ENCODE measurements at places on chromosomes 6 and 20. TPM values are rescaled to one million over a fixed set of nuclear protein-coding genes. Genes with fewer than 3 reads are reported as not detected.

DNA sequence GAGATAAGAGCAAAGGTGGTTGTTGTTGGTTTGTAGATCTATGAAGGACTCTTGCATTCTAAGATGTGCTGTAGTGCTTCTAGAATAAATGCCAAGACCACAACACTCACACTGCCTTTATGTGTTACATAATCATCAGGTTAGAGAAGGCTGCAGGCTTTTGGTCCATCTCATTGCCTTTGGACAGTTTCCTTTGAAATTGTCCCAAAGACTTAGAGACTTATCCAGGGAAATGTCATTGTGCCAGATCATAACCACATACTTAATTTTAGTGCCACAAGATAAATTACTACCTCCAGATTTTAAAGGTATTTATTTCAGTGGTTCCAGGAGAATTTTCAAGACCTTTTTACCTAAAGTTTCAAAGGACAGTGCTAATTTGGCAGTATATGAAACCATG lies 666.6 kb upstream of the CITED2 start:
- DNase-seq = no peak

DNA sequence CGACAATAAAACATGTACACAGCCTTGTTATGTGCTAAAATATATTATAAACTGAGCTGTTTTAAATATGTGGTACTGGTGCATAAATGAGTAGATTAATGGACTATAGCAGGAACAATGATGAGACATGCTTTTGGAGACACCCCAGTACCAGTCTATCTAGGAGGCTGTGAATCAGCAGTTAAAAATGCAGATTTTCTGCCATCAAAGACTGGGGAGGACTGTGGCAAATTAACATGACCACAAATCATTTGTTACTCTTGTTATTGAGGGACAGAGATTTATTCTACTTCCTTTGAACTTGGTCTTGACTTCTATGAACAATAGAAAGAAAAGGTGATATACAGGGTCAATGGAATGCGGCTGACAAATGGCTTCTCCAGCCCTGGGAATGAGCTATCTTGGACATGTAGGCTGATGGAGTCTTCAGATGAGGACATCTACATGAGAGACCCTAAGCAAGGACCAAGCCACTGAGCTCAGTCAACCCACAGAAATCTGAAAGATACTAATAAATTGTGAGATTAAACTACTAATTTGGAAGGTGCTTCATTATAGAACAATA lies 551.7 kb upstream of the GJE1 start:
- DNase-seq = no peak

DNA sequence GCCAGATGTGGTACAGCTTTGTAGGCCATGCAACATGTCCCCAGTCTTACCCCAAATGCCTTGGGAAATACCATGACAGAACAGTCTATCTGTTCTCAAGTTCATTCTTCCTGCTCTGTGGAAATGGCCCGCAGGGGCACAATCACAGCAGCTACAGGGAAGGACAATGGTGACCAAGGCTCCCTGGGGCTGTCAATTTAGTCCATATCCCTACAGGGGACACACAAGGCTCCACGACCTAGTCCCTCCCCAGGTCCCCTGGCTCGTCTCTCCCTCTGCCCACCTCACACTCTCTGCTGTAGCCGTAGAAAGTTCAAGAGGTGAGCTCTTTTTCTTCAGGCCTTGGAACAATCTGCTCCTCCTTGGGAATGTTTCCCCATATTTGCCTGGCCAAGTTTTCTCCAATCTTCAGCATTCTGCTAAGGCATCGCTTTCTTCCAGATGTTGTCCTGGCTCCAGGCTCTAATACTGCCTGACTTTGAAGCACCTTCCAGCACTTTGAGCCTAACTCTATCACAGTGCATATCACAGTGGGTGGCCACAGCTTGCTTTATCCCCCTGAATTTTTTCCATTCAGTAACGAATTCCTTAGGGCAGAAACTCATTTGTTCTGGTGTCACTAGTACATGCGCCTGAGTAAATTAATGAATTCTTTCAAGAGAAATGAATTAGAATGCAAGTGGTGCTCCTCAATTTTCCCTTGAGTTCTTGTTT lies 92.6 kb downstream of the MAP3K7 start:
- no peak for DNase-seq

OTOR gene
- total RNA-seq = not detected

PTCHD4 gene
- not detected for total RNA-seq

- peak; percentile 26 for DNase-seq
Measured at GRCh38 chr20:59667131-59667530, 62.8 kb downstream of the PHACTR3 start.

GRCh38 chr6:153758516-153758915 lies 280.5 kb upstream of the OPRM1 start:
- DNase-seq = no peak

DNA sequence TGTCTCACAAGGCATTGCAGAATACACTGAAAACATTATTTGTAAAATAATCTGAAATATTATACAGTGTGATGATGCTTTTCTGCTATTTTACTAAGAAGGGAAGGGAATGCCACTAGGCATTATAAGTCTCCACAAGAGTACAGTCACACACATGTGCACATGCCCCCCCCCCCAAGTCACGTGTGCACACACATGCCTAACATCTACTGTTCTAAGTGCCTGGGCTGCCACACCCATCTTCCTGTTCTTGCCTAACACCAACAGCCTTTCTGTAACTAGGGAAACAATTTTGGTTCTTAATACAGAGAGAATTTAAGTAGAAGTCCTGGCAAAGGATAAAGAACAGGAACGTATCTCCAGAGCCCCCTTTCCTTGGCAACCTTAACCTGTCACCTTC lies 58.2 kb upstream of the BCLAF1 start:
- no peak for DNase-seq

GRCh38 chr6:56403745-56404144 lies 156.4 kb upstream of the COL21A1 start:
- DNase-seq = no peak
